NCI-H1092 (cell line): ENCODE measurements at places on chromosomes 13 and 19.

DNA sequence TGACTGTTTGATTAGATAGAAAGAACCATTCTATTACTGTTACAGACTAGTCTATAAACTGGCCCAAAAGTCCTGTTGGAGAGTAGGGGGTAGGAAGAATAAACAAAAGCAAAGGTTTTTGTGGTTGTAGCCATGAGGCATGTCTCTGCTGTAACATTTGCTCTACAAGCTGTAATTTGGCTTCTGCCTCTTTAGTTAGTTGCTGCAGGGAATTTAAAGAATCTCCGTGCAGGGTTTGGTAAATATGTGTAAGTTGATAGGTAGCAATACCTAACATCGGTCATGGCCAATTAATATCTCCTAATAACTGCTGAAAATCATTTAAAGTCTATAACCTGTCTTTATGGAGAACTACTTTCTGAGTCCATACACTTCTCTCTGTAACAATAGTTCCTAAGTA lies 13.0 kb downstream of the FPR3 start:
- DNase-seq, result no peak

- no peak for DNase-seq
These were observed 230.6 kb downstream of the MTUS2 start for GRCh38 chr13:29050719-29051118.

DNA sequence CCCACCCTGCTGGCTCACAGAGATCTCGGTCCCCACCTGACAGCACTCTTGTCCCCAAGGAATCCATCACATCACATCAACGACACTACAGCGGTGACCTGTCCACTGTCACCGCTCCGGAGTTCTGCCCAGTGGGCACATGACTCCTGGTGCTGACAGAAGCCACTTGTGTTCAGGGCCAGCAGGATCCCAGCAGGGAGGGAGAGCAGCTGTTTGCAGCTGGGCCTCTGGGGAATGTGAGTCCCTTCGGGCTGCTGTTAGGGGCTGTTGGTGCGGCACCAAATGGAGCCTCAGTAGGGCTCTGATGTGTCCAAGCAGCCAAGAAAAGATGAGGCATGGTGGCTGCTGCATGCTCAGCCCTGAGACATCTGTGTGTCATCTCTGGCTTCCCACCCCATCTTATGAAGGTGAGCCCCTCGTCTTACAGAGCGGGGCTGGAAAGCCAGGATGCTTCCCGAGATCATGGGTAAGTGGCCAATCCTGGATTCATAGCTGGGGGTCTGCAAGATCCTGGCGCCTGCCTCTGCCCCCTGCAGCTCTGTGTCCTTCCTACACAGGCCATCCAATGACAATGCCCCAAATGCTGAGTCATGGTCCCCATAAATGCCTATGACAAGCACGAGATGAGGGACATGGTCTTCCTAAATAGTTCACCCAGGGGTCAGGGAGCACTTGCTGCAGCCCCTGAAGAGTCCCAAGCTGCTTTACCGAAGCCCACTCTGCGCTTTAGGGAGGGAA lies 56.0 kb downstream of the F2RL3 start:
- DNase-seq, result no peak

DNA sequence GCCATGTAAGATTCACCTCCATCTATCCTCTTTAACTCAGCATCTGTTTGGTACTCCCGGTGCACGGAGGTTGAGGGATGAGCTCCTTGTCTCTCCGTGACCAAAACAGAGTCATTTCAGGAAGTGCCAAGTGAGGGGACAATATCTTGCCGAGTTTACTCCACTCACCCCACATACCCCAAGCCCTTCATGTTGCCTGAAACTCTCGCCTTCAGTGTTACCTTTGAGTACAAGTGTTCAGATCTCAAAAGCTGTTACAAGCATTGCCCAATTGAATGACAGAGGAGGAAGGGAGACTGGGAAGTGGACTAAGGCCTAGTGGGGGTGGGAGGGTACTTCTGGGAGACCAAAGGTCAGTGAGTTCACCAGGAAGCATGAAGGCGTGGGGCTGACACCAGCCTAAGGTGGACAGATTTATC lies 6.0 kb upstream of the SIGLEC12 start:
- DNase-seq, result no peak

DNA sequence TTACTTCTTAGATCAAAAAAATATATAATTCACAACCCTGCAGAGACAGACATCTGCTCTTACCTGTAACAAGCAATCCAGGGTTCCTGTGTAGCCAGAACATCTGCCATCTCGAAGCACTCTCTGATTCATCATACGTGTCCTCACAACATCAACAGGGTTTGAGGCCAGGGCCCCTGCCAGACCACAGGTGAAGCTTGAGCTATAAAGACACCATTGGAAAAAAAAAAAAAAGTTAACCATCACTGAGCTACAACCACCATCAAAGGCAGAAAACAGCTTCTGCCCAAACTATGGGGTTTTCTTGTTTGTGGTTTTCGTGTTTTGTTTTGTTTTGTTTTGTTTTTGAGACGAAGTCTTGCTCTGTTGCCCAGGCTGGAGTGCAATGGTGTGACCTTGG lies 19.3 kb downstream of the SLC25A30 start:
- no peak for DNase-seq

GRCh38 chr13:65292488-65292901 lies 1937.6 kb downstream of the PCDH9 start:
- DNase-seq, result no peak

DNA sequence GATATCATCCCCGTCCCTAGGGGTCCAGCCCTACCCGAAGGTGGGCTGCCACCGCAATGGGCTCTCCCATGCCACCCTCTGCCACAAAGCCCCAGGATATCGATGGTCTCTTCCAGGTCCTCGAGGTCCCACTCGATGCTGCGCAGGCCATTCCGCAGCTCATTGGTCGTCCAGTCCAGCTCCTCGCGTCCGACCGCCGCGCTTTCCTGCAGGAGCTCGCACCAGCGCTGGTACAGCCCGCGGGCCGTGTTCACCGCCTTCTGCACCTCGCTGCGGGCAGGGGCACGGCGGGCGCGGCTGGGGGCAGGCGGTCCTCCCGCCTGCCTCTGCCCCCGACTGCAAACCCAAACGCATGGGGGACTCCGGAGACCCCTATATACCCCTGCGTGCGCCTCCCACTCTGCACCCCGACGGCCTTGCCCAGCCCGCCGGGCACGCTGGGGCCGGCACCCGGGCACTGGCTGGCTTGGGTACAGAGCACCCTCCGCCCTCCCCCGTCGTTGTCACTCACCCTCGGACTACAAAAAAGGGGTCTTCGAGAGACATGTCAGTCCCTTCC lies 468 bp downstream of the STX10 start:
- DNase-seq, result peak; percentile 57

- no peak for DNase-seq
These were observed 55.5 kb downstream of the EFNB2 start for GRCh38 chr13:106479929-106480328.

- DNase-seq, result no peak
These were observed 66.9 kb downstream of the TSHZ3 start for GRCh38 chr19:31282346-31282745.

DNA sequence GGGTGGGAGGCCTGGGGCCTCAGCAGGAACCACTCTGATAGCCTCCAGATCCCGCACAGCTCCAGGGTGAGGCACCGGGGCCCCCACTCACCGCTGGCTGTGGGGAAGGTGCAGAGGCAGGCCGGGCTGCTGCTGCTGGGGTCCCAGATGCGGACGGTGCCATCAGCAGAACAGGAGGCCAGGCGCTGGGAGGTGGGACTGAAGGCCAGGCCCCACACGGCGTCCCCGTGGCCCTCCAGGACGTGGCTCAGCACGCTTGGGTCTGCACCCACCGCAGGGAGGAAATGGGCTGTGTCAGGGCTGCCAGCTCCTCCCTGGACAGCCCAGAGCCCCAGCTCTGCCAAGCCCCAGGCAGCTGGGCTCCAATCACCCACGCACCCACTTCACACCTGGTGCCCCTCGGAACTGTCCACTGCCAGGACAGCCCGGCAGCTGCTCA lies 6.1 kb upstream of the PRKD2 start:
- DNase-seq, result no peak

DNA sequence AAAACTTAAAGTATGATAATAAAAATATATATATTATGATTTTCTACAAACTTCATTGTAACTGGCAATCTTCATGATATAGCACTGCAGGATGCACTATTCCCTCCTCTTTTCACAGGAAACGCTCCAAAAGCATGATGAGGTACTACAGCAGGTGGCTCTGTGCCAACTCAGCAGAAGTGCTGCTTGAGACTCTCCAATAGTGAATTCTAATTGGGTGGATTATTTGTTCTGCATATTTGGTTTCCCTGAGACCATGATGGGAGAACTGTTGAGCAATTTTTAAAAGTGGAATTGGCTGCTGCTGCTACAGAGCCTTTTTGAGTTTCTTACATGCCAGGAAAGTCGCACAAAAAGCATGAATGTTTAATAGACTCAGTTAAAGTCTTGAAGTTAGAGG lies 1782.4 kb upstream of the PCDH20 start:
- peak; percentile 96 for DNase-seq

- peak; percentile 3 for DNase-seq
These were observed 6.6 kb upstream of the NPAS1 start for GRCh38 chr19:47013041-47013517.

GRCh38 chr13:61765181-61765742 lies 349.6 kb upstream of the PCDH20 start:
- DNase-seq, result no peak

DNA sequence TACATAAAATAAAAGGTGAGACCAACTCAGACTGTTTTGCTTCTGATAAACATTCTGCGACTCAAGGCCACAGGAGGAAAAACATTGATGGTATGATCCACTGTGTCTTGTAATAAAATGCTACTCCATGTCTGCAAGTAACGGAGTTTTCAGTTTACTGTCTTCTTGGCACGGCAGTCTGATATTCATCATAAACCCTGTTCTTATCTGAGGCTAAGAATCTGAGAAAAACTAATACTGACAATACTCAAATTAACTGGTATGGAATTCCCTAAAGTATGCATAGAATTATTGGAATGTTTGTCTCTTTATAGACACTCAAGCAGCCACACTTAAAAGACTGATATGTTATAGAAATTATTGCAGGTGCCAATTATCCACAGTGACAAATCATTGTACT lies 125.5 kb downstream of the TBC1D4 start:
- no peak for DNase-seq

- peak; percentile 60 for DNase-seq
These were observed 21.4 kb upstream of the ZNF181 start for GRCh38 chr19:34712395-34713261.

DNA sequence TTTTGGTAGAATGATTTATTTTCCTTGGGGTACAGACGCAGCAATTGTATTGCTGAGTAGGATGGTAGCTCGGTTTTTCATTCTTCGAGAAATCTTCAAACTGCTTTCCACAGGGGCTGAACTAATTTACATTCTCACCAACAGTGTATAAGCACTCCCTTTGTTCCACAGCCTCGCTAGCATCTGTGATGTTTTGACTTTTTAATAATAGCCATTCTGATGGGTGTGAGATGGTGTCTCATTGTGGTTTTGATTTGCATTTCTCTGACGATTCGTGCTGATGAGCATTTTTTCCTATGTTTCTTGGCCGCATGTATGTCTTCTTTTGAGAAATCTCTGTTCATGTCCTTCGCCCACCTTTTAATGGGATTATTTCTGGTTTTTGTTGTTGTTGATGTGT lies 54.8 kb upstream of the UQCRFS1 start:
- DNase-seq, result no peak

DNA sequence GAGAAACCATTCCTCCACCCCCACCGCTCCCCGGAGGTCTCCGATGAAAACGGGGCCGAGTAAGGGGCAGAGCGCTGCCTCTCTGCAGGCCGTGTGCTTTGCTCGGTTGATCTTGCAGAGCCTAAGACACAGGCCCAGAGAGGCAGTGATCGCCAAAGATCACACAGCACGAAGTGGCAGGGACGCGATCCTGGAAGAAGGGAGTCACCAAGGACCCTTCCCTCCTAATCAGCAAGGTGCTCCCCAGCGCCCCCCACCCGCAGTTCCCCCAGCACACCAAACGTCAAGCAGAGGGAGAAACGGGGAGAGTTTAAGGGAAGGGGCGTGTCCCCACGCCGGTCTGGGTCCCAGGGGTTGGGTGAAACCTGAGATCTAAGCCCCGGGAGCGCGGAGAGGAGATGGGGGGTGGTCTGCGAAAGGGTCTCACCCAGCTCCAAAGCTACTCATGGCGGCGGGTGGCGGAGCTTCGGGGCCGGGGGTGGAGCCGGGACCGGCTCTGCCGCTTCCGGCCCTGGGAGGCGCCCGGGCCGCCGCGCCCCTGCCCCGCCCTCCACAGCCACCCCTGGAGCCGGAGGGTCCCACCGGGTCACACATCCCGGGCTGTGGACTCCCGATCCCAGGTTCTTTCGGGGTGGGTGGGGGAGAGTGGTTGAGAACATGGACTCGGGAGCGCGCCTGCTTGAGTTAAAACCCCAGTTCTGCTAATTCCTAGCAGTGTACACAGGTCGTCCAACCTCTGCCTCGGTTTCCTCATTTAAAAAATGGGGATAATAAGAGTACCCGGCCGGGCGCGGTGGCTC lies at the start of gene EML2:
Gene EML2, minus strand, starts transcription at position 468 of the 800 bp plus-strand sequence. Its CDS starts 21 bp downstream, at position 447.
- DNase-seq, result no peak

DNA sequence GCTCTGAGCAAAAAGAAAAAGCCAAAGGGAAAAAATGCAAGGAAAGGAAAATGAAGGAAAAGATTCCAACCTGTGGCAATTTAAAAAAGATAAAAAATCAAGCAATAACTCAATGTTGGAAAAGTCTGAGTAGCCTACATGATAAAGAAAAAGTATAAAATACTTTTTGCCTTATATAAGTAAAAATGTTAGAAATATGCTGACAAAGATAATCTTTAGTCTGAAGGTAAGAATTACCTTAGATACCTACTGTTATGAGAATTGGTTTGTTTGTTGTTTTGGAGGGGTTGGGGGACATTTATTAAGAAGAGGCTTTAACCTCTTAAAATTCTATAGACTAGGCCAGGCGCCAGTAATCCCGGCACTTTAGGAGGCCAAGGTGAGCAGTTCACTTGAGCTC lies 29.7 kb upstream of the CPB2 start:
- no peak for DNase-seq

DNA sequence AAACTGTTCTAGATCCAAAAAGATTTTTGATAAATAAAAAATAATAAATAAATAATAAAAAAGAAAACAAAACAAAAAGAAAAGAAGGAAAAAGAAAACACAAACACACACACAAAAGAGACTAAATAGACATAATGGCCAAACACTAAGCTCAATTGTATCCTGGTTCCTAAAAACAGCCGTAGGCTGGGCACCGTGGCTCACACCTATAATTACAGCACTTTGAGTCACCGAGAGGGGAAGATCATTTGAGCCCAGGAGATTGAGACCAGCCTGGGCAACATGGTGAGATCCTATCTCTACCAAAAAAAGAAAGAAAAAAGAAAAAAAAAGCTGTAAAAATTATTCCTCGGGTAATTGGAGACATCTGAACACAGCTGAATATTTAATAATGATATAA lies 8.9 kb downstream of the ETHE1 start:
- no peak for DNase-seq

DNA sequence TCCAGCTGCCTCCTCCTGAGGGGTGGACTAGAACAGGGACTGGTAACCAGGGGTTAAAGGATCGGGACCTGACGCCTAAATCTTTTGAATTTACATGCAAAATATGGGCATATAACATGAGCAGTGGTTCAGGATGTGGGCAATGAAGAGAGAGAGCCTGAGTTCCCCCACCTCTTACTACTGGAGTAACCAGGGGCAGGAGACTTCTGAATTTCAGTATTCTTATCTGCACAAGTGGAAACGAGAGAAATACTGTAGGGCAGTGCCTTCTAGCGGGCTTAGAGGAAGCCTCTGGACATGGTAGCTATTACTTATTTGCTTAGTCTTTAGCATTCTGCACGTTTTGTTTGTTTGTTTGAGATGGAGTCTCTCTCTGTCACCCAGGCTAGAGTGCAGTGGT lies 26.3 kb downstream of the BCAT2 start:
- no peak for DNase-seq

GRCh38 chr13:107035778-107036177 lies 467.8 kb upstream of the ARGLU1 start:
- DNase-seq, result no peak

- no peak for DNase-seq
These were observed 32.6 kb upstream of the SLC46A3 start for GRCh38 chr13:28751175-28751960.
